ENCODE measurements at places on chromosomes 6 and 20. TPM values are rescaled to one million over a fixed set of nuclear protein-coding genes. Genes with fewer than 3 reads are reported as not detected.

- DNase-seq = no peak
These were observed 17.1 kb upstream of the DHX35 start for GRCh38 chr20:38945012-38945411.

GRCh38 chr6:15929685-15930084 lies 199.2 kb upstream of the MYLIP start:
- no peak for DNase-seq

The SAPCD1 gene
- 6.0 TPM for total RNA-seq

GRCh38 chr20:60326821-60327220 lies 368.6 kb downstream of the CDH26 start:
- DNase-seq = no peak

DNA sequence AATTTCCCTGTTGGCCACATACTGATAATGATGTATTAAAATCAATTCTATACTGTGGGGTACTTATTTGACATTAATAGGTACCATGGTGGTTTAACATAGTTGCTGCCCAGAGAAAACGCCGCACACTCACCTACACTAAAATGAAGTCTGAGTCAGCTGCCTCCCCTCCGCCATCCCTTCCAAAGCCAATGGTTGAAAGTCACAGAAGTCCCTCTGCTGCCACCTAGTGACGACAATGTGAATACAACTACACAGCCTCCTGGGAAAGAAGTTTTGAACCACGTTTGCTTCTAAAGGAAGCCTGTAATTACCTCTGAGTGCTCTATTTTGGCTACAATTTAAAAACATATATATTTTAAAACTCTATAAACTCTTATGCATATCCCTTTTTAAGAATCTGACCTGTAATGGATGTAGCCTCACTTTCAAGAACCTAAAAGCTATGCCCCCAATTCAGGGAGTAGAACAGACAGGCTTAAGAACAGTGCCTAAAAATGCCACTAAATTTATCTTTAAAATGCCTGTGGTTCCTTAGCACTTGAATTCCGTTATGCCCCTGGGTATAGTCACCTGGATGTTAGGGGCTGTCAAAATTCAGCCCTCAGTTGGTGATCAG lies 20.6 kb upstream of the ECI2 start:
- DNase-seq = peak; percentile 93

The PRSS16 gene
- 7.3 TPM for total RNA-seq

The MRPS10 gene
- total RNA-seq = 72.2 TPM

Measured in PC-3 (cell line).